GM23248 (cell line): ENCODE measurements at places on chromosomes 5 and 9.

- no peak overlapping the region for H3K27ac ChIP-seq
- H3K36me3 ChIP-seq: no peaks in the 10 kb centered on the region
- H3K27me3 ChIP-seq: no peaks in the 10 kb centered on the region
- no peak for DNase-seq
These were observed 658.1 kb upstream of the ARRDC3 start for GRCh38 chr5:92041206-92041605.

DNA sequence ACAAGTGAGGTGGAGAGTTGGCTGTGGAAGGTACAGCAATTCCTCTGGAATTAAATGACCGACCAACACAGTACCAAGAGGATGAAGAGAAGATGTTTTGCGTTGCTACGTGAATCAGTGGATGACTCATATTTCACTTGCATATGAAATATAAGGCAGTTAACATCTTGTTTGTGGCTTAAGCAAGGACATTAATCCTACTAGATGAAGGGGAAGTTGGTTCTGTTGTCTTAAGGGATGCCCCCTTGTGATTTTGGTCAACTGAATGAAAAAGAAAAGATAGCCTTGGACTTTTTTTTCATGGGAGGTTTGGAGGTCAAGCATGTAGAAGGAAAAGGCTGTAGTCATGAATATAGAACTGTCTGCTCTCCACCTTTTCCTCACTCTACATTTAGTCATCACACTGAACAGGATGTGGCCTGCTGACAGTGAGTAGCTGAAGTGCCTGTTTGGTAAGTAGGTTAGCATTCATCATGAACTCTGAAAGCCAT, 33.9 kb downstream of the VLDLR start:
- H3K27me3 ChIP-seq: no peaks in the 10 kb centered on the region
- H3K36me3 ChIP-seq: peaks cover 38% of the 10 kb centered on the region
- H3K27ac ChIP-seq: peak overlapping the region; percentile 82
- peak; percentile 97 for DNase-seq

DNA sequence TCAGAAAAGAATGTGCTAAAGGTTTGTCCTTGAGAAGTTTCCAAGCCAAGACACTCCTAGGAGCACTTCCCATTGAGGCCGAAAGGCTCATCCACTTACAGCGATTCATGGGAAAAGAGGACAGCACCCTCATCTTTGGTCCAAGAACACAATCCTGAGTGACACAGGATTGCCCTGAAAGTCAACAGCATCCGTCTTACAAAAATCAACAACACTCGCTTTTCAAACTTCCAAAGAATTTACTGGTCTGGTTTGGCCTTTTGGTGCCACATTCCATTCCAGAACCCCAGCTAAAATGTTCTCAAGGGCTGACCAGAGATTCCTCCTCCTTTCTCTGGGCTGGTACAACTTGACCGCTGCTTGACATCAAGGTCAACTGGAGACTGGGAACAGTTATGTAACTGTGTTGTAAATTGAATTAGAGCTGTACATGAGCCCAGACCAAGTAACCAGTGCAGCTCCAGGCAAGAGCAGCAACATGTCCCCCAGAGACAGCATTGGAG, 415.8 kb upstream of the PIK3R1 start:
- H3K4me1 ChIP-seq: 0 out of 2 replicates have a peak, but pooled peaks cover 8% of the 10 kb centered on the region
- H3K27ac ChIP-seq: no peak overlapping the region
- no peak overlapping the region for H3K4me3 ChIP-seq
- peak; percentile 7 for DNase-seq
- H3K27me3 ChIP-seq: no peaks in the 10 kb centered on the region

- H3K4me3 ChIP-seq: no peak overlapping the region
- no peaks in the 10 kb centered on the region; the same call in none of the 2 replicates for H3K27me3 ChIP-seq
- peak; percentile 35 for DNase-seq
- H3K4me1 ChIP-seq: no peaks in the 10 kb centered on the region
- H3K36me3 ChIP-seq: no peaks in the 10 kb centered on the region
- H3K27ac ChIP-seq: no peak overlapping the region
These were observed 23.1 kb upstream of the TDRD7 start for GRCh38 chr9:97388721-97389238.

DNA sequence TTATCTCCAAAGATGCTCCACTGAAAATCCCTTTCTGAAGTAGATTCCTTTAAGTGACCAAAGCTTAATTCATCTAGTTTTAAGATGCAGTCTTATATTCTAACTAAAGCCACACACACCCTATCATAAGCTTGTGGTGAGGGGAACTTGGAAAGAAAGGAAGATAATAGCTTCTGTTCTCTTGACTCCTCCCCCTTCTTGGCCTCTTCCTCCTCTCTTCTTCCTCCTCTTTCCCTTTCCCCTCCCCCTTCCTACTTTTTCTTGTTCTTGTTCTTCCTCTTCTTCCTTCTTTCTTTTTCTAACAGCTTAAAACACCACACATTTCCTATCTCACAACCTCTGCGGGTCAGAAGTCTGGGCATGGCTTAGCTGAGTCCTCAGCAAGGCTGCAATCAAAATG, 23.5 kb downstream of the IL7R start:
- no peaks in the 10 kb centered on the region for H3K36me3 ChIP-seq
- no peak overlapping the region for H3K27ac ChIP-seq
- DNase-seq: no peak
- H3K4me3 ChIP-seq: no peak overlapping the region
- peaks cover 29% of the 10 kb centered on the region for H3K4me1 ChIP-seq

DNA sequence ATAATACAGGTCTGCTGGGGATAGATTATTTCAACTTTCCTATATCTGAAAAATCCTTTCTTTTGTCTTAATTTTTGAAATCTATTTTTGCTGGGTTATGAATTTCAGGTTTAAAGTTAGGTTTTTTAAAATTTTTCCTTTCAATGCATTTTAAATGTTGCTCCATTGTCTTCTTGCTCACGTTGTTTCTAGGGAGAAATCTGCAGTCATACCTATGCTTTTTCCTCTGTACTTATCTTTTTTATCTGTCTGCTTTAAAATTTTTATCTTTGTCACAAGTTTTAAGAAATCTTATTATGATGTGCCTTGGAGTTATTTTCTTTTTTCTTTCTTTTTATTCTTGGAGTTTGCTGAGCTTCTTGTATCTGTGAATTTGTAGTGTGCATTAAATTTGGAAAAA, 412.0 kb upstream of the KIF2A start:
- DNase-seq: no peak
- H3K4me1 ChIP-seq: no peaks in the 10 kb centered on the region
- H3K27ac ChIP-seq: no peak overlapping the region

GRCh38 chr5:115072266-115073064, 97.2 kb downstream of the TRIM36 start:
- no peak overlapping the region for H3K27ac ChIP-seq
- no peaks in the 10 kb centered on the region for H3K4me1 ChIP-seq
- no peaks in the 10 kb centered on the region; the same call in 1 of the 2 replicates for H3K27me3 ChIP-seq
- DNase-seq: no peak
- H3K4me3 ChIP-seq: no peak overlapping the region

DNA sequence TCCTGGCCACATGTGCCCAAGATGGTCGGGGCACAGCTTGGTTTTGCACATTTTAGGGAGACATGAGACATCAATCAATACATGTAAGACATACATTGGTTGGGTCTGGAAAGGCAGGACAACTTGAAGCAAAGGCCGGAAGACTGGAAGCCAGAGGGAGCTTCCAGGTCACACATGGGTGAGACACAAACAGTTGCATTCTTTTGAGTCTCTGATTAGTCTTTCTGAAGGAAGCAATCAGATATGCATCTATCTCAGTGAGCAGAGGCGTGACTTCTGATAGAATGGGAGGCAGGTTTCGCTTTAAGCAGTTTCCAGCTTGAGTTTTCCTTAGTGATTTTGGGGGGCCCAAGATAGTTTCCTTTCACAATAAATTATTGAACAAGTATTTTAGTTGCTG, 172.5 kb downstream of the RASEF start:
- H3K4me3 ChIP-seq: no peak overlapping the region
- DNase-seq: no peak
- H3K36me3 ChIP-seq: no peaks in the 10 kb centered on the region
- no peak overlapping the region for H3K27ac ChIP-seq
- H3K4me1 ChIP-seq: no peaks in the 10 kb centered on the region

GRCh38 chr5:156914371-156914737, 48.7 kb downstream of the TIMD4 start:
- H3K4me1 ChIP-seq: no peaks in the 10 kb centered on the region
- no peaks in the 10 kb centered on the region for H3K27me3 ChIP-seq
- H3K4me3 ChIP-seq: no peak overlapping the region
- no peak for DNase-seq

DNA sequence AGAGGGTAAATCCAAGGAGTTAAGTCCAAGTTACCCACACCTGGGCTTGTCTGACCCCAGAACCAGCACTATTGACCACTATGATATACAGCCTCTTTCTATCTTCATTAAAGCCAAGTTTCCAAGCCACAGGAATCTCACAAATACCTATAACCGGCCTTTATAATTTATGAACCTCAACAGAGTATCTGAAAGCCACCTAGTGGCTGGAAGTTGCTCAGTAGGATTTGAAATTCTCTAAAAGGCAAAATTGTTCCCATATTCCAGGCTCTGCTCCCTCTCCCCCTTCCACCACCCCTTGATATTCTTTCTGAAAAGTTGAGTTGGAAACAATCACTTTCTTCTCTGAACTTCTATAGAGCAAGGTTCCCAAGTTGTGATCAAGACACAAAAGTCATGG, 106.4 kb upstream of the GPR151 start:
- DNase-seq: peak; percentile 4
- H3K4me3 ChIP-seq: no peak overlapping the region
- H3K27me3 ChIP-seq: no peaks in the 10 kb centered on the region
- H3K36me3 ChIP-seq: no peaks in the 10 kb centered on the region
- H3K27ac ChIP-seq: no peak overlapping the region

GRCh38 chr9:82273121-82273520, 284.5 kb downstream of the SPATA31D1 start:
- peaks cover 43% of the 10 kb centered on the region for H3K4me1 ChIP-seq
- no peaks in the 10 kb centered on the region for H3K27me3 ChIP-seq
- peak; percentile 66 for DNase-seq
- H3K27ac ChIP-seq: no peak overlapping the region

DNA sequence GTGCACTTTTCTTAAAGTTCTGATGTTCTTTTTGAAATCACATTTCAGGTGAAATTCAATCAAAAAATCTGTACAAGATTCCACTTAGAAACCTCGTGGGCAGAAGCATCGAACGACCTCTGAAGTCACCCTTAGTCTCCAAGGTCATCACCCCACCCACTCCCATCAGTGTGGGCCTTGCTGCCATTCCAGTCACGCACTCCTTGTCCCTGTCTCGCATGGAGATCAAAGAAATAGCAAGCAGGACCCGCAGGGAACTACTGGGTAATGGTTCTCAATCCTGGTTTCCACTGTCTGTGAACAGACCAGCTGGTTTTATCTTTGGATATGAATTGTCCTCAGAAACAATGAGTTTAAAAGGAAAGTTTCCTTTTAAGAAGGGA, 8.1 kb upstream of the SLC2A8 start:
- H3K36me3 ChIP-seq: no peaks in the 10 kb centered on the region
- H3K4me1 ChIP-seq: 0 out of 2 replicates have a peak, but pooled peaks cover 9% of the 10 kb centered on the region
- no peak for DNase-seq
- H3K4me3 ChIP-seq: no peak overlapping the region

DNA sequence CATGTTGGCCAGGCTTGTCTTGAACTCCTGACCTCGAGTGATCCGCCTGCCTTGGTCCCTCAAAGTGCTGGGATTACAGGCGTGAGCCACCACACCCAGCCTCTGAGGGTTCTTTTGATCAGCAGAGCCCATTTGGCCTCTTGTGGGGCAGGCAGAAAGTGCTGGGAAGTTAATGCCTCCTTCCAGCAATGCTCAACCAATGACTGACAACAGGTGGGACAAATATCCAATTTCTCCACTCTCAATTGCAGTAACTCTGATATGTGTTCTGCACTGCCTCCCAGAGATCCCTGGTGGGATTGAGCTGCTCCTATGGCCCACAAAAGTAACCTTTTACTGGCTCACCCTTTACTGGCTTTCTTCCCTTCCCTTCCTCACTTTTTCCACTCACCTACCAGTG, 79.9 kb upstream of the APC start:
- no peak overlapping the region for H3K27ac ChIP-seq
- H3K4me1 ChIP-seq: no peaks in the 10 kb centered on the region
- H3K4me3 ChIP-seq: no peak overlapping the region
- no peaks in the 10 kb centered on the region for H3K36me3 ChIP-seq

DNA sequence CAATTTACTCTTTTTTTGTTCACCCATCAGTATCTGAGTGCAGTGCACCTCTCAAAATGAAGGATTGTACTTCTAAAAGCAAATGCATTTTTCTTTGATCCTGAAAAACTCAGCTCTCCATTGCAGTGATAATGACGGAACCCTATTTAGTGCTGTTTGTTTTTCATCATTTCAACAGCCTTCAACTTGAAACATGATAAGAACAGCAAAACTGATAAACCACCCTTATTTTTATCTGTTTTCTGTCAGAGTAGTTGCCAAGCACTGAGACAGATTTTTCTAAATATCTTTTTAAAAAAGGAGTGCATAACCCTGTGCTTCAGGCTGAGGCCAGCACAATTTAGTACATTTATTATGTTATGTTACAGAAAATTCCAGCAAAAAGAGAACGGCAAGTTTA, 549.8 kb upstream of the DMAC1 start:
- H3K27me3 ChIP-seq: no peaks in the 10 kb centered on the region
- no peaks in the 10 kb centered on the region for H3K36me3 ChIP-seq
- DNase-seq: no peak
- H3K4me1 ChIP-seq: no peaks in the 10 kb centered on the region
- H3K4me3 ChIP-seq: no peak overlapping the region
- no peak overlapping the region for H3K27ac ChIP-seq

GRCh38 chr9:89663614-89663970, 58.8 kb downstream of the GADD45G start:
- no peaks in the 10 kb centered on the region for H3K36me3 ChIP-seq
- H3K27me3 ChIP-seq: no peaks in the 10 kb centered on the region
- no peak overlapping the region for H3K27ac ChIP-seq
- no peak for DNase-seq
- H3K4me3 ChIP-seq: no peak overlapping the region
- no peaks in the 10 kb centered on the region for H3K4me1 ChIP-seq

- H3K36me3 ChIP-seq: no peaks in the 10 kb centered on the region
- H3K4me3 ChIP-seq: no peak overlapping the region
- H3K4me1 ChIP-seq: no peaks in the 10 kb centered on the region
- no peaks in the 10 kb centered on the region for H3K27me3 ChIP-seq
These were observed 34.1 kb downstream of the UBE2QL1 start for GRCh38 chr5:6482735-6483134.

GRCh38 chr5:148912714-148913398, 86.4 kb downstream of the ADRB2 start:
- H3K27ac ChIP-seq: peak overlapping the region; percentile 90
- peak overlapping the region; percentile 35 for H3K4me3 ChIP-seq
- DNase-seq: peak; percentile 99
- no peaks in the 10 kb centered on the region for H3K27me3 ChIP-seq

DNA sequence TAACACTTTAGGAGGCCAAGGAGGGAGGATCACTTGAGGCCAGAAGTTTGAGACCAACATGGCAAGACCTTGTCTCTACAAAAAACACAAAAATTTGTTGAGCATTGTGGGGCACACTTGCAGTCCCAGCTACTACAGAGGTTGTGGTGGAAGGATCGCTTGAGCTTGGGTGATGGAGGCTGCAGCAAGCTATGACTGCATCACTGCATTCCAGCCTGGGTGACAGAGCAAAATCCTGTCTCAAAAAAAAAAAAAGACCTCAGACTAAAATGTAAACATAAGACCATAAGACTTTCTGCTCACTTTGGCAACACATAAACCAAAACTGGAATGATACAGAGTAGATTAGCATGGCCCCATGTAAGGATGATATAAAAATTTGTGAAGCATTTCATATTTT, 24.6 kb upstream of the NANS start:
- H3K27ac ChIP-seq: peak overlapping the region; percentile 70
- peak; percentile 70 for DNase-seq
- peaks cover 39% of the 10 kb centered on the region for H3K4me1 ChIP-seq
- no peak overlapping the region for H3K4me3 ChIP-seq
- H3K27me3 ChIP-seq: no peaks in the 10 kb centered on the region

GRCh38 chr5:100270023-100270771, 265.0 kb upstream of the FAM174A start:
- H3K36me3 ChIP-seq: no peaks in the 10 kb centered on the region
- DNase-seq: no peak
- H3K27me3 ChIP-seq: no peaks in the 10 kb centered on the region
- H3K4me1 ChIP-seq: no peaks in the 10 kb centered on the region
- H3K4me3 ChIP-seq: no peak overlapping the region
